SJSA1 (cell line): ENCODE measurements at places on chromosomes 16 and 17. TPM values are rescaled to one million over a fixed set of nuclear protein-coding genes. Genes with fewer than 3 reads are reported as not detected.

Gene GLTPD2
- total RNA-seq, result not detected in 2 replicates

Gene SPATA22
- total RNA-seq, result not detected in 2 replicates

Gene KRT32
- total RNA-seq, result not detected in 2 replicates

Gene SEC14L5
- total RNA-seq, result not detected in 2 replicates

GRCh38 chr16:86214326-86215232 lies 295.7 kb upstream of the FOXF1 start:
- DNase-seq, result no peak

Gene CACNA1H
- not detected in 2 replicates for total RNA-seq

DNA sequence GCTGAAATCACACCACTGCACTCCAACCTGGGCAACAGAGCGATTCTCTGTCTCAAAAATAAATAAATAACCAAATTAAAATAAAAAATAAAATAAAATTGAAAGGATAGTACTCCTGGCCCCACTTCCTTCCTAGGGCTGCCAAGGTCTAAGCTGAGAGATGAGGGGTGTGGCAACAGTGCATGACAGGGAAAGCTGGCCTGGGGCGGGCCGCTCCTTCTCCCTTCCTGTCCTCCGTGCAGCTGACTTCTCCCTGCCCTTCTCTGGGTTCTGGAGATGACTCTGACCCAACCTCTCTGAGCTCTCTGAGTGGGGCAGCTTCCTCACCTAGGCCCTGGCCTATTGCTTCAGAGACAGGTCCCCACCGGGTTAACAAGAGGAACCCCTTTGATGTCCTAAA lies 8.7 kb upstream of the SLC25A39 start:
- DNase-seq, result no peak

Gene PRRT2
- 0.11 TPM in 1 of 2 replicates, not detected in the other for total RNA-seq

Gene CAMTA2
- total RNA-seq, result 6.3 and 19.7 TPM in 2 replicates

Gene CCL7
- total RNA-seq, result not detected in 2 replicates

DNA sequence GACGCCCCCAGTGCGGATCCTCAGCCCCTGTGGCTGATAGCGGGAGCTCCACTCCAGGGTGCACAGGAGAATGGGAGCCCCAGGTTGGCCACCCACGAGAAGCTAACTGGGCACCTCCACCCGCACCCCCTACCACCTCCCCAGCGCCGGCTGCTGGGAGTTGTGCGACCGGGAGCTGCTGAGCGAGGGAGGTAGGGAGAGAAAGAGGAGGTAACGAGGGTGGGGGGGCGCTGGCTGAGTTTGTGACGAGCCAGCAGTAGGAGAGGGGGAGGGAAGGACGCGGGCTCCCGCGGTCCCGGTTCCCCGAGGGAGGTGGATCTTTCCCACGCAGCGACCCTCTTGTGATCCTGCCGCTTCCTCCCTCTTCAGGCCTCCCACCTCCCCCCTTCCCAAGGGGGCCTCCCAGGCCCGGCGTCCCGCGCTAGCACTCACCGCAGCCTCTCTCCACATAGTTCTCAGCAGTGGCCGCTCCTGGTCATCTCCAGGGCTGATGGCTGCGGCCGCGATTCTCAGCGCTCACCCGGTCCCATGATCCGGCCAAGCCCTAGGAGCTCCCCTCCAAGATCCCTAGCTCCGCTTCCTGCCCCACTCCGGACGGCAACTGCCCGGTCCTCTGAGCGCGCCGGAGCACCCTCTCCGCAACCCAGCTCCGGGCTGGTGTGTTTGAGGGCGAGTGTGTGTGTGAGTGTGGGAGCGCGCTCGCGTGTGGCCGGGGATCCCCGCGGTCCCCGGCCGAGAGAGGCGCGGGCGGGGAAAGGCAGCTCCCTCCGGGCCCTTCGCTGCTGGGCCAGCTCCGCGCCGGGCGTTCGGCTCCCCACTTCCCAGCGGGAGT lies at the start of gene GRIN2A:
Gene GRIN2A (minus strand): TSS at position 207 of the 832 bp plus-strand sequence. CDS start 2,017 bp downstream, outside the sequence.
- no peak for DNase-seq

DNA sequence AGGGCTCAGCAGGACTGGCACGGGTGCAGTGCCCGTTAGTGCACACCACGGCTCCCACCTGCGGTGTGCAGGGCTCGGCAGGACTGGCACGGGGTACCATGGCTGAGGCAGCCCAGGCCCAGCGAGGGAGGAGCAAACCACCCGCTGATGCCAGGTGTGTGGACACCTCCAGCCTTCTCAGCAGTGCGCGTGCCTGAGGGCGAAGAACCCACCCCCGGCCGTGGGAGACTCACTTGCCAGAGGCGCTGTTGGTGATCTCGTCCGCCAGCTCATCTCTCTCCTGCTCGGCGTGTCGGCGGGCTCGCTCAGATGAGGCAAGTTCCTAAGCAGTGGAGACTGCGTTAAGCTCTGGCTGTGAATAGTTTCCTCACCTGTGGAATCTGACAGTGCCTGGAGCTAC lies 45.4 kb downstream of the NDEL1 start:
- no peak for DNase-seq

Gene MYH8
- 0.03 TPM in 1 of 2 replicates, not detected in the other for total RNA-seq

GRCh38 chr17:82350182-82351030 lies 8.6 kb upstream of the TEX19 start:
- no peak for DNase-seq

Gene TPSG1
- not detected in 2 replicates for total RNA-seq

- DNase-seq, result no peak
Measured at GRCh38 chr16:66428682-66429251, 1.7 kb downstream of the BEAN1 start.

DNA sequence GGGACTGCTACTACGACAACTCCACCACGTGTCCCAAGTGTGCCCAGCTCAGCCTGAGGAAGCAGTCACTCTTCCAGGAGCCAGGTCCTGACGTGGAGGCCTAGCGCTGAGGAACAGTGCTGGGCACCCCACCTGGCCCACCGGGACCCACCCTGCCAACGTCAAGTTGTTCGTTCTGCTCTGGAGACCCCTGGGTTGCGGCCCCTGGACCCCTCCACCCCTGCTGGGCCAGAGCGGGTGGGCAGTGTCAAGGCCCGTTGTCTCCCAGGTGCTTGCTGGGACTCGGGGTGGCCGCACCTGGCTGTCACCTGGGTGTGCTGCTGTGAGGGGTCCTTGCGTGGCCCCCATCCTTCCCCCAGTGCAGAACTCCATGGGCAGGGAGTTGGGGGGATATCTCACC lies 34.4 kb downstream of the CDRT15L2 start:
- no peak for DNase-seq

DNA sequence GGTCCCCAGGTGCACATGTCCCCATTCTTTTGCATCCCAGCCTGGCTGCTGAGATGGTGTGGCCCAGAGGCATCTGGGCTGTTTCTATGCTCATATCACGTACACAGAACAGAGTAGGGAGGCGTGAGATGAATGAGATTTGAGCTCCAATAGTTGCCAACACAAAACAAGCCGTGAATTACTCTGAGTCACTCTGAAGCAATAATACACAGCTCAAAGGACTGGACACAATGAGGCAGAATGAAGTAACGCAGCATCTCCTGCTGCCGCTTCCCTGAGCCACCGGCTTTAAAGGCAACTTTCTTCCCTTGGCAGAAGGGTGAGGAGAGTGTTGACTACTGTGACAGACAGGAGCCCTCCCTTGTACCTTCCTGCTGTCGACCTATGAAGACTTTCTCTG lies 33.9 kb upstream of the CLEC18B start:
- DNase-seq, result peak; percentile 24

Gene DNAJA2
- total RNA-seq, result 86.8 and 91.1 TPM in 2 replicates

- DNase-seq, result no peak
Measured at GRCh38 chr17:3738562-3739295, 15.0 kb downstream of the HASPIN start.

DNA sequence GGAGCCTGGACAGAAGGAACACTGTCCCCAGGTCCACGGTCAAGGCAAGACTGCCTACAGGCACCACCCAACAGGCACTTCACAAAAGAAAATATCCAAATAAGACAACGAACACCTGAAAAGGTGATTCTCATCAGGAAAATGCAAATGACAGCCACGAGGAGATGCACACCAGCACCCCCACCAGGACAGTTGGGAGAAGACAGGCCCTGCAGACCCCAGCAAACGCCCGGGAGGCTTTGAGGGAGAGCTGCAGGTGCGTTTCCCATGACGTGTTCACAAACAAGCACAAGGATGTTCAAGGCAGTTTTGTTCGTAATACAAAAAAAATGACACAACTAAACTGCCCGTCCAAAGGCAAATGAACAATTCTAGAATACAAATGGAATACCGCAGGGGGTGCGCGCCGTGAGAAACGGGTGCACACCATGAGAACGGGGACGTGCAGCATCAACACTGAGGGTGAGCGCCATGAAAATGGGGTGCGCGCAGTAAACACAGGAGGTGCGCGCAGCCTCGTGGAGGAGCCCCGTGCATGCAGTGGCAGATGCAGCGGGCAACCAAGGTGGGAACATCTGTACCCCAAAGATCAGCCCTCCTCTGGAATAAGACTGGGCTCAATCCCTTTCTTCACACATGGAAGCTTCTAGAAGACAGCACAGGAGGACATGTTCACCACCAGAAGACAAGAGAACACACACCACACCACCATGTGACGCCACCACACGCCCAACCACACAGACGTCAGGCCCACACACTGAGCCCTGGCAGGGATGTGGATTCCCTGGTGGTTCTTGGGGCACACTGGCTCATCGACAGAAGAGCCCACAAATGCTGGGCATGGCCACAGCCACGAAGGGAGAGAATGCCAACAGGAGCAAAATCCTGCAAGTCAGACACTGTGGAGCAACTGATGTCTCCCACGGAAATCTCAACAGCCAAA lies 91.2 kb downstream of the ZNF778 start:
- no peak for DNase-seq

Gene ASGR2
- total RNA-seq, result not detected in 2 replicates

Gene CSH2
- total RNA-seq, result not detected in 2 replicates

DNA sequence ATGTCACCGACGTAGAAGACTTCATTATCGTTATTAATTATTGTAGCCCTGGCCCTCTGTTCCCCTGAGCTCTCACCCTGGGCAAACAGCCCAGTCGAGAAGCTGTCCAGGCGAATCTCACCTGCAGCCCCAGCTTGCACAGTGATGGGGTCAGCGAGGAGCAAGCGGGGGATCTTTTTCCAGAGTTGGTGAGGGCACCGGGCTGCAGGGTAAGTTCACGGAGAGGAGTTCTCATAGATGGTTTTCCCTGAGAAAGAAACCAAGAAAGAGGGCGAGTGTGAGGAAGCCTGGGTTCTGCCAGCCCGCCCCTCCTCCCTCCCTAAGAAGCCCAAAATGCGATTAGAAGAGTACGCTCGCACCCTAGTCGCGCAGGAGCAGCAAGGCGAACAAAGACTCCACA lies 436 bp downstream of the SPAG5 start:
- no peak for DNase-seq

Gene SOX15
- total RNA-seq, result not detected in 2 replicates

Gene PKMYT1
- 66.4 and 80.8 TPM in 2 replicates for total RNA-seq

- DNase-seq, result peak; percentile 47
Measured at GRCh38 chr16:81493755-81494433, 49.3 kb downstream of the CMIP start.

Gene LITAFD
- total RNA-seq, result not detected in 2 replicates

DNA sequence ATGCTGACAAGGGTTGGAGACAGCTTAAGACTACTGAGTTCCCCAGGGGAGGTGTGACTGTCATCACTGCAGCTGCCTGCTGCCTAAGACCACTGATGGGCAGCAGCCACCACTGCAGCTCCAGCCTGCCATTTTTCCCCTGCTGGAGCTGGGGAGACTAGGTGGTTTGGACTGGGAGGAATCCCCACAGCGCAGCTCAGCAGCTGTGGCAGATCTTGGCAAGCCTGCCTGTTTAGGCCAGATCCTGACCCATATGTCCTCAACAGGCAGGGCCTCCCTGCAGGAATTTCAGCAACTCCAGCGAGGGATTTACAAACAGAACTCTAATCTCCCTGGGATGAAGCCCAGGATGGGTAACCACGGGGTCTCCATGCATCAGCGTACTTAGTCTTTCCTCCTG lies 356.4 kb upstream of the TOM1L1 start:
- no peak for DNase-seq

DNA sequence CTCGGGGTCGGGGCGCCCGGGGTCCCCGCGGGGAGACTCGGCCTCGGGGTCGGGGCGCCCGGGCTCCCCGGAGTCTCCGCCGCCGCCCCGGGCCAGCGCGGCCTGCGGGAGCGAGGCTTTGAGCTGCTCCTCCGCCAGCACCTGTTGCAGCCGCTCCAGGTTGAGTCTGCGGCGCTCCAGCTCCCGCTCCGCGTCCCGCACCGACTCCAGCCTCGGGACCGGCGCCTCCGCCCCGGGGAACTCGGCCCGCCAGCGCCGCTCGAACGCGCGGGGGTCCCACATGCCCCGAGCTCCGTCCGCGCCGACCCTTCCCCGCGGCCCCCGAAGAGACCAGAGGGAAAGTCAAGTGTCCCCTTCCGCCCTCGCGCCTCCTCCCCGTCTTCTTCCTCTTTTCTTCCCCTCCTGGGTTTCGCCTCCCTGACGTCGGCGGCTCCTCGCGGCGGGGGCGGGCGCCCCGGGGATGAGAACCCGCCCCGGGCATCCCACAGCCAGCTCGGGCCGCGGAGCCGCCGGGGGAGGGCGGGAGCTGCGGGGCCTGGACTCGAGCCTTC lies 40.8 kb upstream of the BHLHA9 start:
- DNase-seq, result no peak

Gene WSCD1
- total RNA-seq, result 0.32 and 3.4 TPM in 2 replicates

Gene GNAO1
- 5.1 and 8.5 TPM in 2 replicates for total RNA-seq

DNA sequence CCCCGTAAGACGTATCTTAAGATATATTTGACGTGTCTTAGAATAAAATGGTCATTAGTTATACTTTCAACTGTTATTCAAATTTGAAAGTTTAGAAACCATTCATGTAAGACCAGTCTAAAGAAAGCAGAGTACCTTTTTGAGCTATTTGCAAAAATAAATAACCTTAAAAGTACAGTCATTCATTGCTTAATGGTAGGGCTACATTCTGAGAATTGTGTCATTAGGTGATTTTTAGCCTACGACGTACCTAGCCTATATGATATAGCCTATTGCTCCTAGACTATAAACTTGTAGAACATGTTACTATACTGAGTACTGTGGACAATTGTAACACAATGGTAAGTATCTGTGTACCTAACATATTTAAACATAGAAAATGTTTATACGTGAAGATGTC lies 139.2 kb downstream of the PHKB start:
- no peak for DNase-seq
